Type B pancreatic cell (in vitro differentiated cells): ENCODE measurements at places on chromosomes 1 and 21. TPM values are rescaled to one million over a fixed set of nuclear protein-coding genes. Genes with fewer than 3 reads are reported as not detected.

The CFAP74 gene
- 0.76 and 1.5 TPM in 2 replicates for total RNA-seq

The ODF2L gene
- 46.9 and 54.3 TPM in 2 replicates for total RNA-seq

DNA sequence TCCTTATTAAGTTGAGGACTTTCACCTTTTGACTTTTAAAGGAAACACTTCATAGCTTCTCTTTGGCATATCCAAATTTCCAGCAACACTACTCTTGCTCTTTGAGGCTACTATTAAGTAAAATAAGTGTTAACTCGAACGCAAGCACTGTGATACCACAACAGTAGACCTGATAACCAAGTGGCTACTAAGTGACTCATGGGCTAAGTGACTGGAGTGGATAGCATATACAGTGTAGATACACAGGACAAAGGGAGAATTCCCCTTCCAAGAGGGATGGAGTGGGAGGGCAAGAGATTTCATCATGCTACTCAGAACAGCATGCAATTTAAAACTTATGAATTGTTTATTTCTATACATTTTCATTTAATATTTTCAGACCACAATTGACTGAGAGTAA, 9.8 kb upstream of the KCNA3 start:
- no peak for DNase-seq

DNA sequence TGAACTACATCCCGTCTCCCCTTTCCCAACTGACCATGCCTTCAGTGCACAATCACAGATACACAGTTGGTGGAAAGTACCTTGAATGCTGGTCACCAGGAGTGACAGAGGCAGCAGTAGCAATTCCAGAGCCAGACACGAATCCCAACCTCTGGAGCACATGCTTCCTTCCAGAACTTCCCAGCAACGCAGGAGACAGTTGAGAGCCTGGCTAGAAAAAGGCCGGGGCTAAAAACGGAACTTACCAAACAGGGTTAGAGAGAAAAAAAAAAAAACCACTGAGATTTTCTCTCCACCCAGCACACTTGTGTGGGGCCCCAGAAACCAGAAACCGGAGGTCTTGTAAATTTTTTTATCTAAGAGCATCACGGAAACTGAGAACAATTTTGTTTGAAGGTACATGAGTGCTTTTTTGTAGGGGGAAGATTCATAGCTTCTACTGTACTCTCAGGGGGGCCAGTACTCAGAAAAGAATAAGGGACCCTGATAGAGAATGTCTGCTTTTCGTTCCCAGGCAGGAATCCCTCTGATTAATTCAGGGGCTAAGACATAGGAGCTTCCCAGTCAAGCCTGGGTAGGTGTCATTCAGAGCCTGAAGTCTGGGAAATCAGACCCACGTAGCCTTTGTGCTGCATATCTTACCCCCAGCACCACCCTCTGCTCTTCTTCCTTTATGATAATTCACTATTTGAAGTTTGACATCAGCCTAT, at the start of gene CD48:
TSS of gene CD48 (minus strand) at position 221 of the 710 bp plus-strand sequence. CDS start at position 162, 59 bp downstream.
- DNase-seq: no peak

DNA sequence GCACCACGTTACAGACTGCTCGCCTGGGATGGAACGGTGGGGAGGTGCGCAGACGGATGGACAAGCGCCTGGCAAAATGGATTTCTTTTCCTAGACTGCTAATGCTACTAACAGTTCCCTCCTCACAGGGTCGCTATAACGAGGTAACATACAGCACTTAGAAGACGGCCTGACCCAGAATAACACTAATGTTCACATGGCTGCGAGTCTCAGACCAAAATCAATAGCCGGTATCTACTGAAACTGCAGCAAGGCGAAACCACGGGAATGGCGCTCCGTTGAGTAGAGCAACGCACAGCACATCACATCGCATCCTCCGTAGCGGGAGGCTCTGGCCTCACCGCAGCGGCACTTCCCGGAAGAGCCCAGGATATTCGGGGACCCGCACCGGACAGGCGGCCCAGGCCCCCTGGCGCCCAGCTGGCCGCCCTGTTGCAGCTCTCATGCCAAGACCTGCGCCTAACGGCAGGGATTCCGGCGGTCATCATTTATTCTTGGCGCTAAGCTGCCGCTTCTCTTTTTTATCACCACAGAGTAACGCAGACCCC, 46.6 kb downstream of the VPS26C start:
- no peak for DNase-seq

DNA sequence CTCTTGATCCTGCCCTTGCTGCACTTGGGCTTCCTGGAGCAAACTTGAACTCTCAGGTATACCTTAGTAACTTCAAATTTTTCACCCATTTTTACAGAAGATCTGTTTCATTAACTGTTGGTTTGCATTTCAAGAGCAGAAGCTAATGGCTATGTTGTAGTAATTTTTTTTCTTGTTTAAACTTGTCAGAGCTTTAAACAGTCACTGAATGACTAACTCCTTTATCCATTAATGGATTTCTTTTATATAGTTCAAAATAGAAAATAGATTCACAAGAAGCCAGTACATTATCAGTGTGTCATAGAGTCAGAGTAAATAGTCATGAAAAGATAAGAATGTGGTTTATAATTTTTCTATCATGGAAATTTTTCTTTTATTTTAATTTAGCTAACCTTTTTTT, 13.6 kb downstream of the SRSF11 start:
- no peak for DNase-seq

- no peak for DNase-seq
Measured at GRCh38 chr1:92095874-92096273, 15.7 kb downstream of the BTBD8 start.

DNA sequence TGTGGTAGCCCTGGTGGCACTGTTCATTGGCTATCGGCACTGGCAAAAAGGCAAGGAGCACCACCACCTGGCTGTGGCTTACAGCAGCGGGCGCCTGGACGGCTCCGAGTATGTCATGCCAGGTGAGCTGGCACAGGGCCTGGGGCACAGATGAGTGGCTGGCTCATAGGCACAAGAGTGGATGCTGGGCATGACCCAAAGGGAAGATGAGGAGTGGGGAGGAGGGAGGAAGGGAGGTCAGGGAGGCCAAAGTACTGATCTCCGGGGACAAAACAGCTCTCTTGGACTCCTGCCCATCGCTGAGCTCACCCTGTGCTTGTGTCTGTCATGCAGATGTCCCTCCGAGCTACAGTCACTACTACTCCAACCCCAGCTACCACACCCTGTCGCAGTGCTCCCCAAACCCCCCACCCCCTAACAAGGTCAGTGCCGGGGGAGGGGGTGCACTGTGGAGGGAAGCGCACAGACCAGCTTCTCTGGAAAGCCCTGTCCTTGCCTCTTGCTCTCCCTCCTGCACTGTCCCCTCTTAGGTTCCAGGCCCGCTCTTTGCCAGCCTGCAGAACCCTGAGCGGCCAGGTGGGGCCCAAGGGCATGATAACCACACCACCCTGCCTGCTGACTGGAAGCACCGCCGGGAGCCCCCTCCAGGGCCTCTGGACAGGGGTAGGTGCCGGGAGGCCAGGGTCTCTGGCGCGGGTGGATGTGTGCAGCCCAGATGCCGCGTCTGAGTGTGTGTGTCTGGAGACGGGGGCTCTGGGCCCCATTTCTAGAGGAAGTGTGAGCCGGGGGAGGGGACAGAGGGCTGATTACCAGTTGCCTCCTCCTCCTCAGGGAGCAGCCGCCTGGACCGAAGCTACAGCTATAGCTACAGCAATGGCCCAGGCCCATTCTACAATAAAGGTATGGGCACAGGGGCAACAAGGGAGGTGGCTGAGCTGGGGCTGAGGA, 7.3 kb upstream of the LRRC71 start:
- DNase-seq: no peak
